ENCODE measurements at places on chromosomes 7 and 10.
A peak's percentile ranks its signal among the peaks of the same experiment; 100 is the strongest.

GRCh38 chr7:81327468-81328266 is 408.8 kb upstream of the SEMA3C start:
- no peak for DNase-seq

DNA sequence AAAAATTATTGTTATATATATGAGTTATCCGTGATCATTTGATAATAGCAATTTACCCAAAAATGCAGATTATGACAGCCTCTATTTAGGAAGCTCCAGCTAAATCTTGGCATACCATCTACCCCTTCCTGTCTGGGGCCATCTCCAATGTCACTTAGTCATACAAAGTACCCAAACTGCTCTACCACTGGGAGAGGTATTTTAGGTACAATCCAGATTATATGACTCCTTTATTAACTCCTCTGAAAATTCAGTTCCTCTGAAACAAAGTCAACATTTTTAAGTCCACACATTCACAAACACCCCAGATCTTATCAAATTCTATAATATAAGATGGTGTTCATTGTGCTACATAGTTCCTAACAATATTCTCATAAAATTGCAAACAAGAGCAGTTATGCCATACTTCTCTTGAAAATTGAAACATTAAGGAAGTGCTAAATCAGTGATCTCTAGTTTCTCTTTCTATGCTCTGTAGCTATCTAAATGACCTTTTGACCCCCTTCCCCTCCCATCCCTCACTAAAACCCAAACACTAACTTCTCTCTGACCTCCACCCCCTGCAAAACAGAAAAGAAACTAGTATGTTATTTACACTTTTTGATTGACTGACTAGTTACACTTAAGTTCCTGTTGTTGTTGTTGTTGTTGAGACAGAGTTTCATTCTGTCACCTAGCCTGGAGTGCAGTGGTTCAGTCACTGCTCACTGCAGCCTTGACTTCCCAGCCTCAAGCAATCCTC is 16.4 kb downstream of the HOXA1 start:
- DNase-seq = no peak

- no peak for DNase-seq
Measured at GRCh38 chr7:12839508-12840153, 152.2 kb downstream of the ARL4A start.

GRCh38 chr7:54738737-54739136 is 20.3 kb downstream of the SEC61G start:
- DNase-seq = no peak

- no peak for DNase-seq
Measured at GRCh38 chr7:101870361-101871062, 53.1 kb downstream of the CUX1 start.

- DNase-seq = no peak
Measured at GRCh38 chr10:17026686-17027485, 102.7 kb downstream of the CUBN start.

GRCh38 chr7:22302951-22303423 is 54.0 kb downstream of the RAPGEF5 start:
- DNase-seq = peak; percentile 2

- no peak for DNase-seq
Measured at GRCh38 chr7:30814700-30815387, 43.6 kb downstream of the MINDY4 start.

- no peak for DNase-seq
Measured at GRCh38 chr10:5594271-5595049, 69.7 kb downstream of the CALML3 start.

Data from NCI-H1436 (cell line).